ENCODE measurements at places on chromosomes 4 and X. TPM values are rescaled to one million over a fixed set of nuclear protein-coding genes. Genes with fewer than 3 reads are reported as not detected.

Gene GAGE12J
- not detected for total RNA-seq

Gene HMGB3
- 4.1 TPM for total RNA-seq

Gene ARHGAP6
- 5.7 TPM for total RNA-seq

GRCh38 chrX:100645106-100645505, 1.1 kb downstream of the SRPX2 start:
- no peak overlapping the region for H3K4me3 ChIP-seq
- DNase-seq = no peak
- H3K27ac ChIP-seq = peak overlapping the region; percentile 46
- no peaks in the 10 kb centered on the region for H3K36me3 ChIP-seq
- H3K27me3 ChIP-seq = no peaks in the 10 kb centered on the region

- peaks cover 7% of the 10 kb centered on the region for H3K4me1 ChIP-seq
- no peak overlapping the region for H3K27ac ChIP-seq
- H3K27me3 ChIP-seq = no peaks in the 10 kb centered on the region
- no peak overlapping the region for H3K4me3 ChIP-seq
Observed at GRCh38 chr4:8311101-8312068, 41.8 kb downstream of the HTRA3 start.

GRCh38 chr4:96983830-96984229, 1143.9 kb downstream of the PDHA2 start:
- DNase-seq = no peak
- no peaks in the 10 kb centered on the region for H3K27me3 ChIP-seq
- H3K27ac ChIP-seq = no peak overlapping the region
- no peaks in the 10 kb centered on the region for H3K4me1 ChIP-seq

- no peak for DNase-seq
- H3K27ac ChIP-seq = no peak overlapping the region
- no peaks in the 10 kb centered on the region for H3K36me3 ChIP-seq
- no peak overlapping the region for H3K4me3 ChIP-seq
- H3K27me3 ChIP-seq = no peaks in the 10 kb centered on the region
Observed at GRCh38 chr4:93199492-93199891, 629.1 kb upstream of the ATOH1 start.

DNA sequence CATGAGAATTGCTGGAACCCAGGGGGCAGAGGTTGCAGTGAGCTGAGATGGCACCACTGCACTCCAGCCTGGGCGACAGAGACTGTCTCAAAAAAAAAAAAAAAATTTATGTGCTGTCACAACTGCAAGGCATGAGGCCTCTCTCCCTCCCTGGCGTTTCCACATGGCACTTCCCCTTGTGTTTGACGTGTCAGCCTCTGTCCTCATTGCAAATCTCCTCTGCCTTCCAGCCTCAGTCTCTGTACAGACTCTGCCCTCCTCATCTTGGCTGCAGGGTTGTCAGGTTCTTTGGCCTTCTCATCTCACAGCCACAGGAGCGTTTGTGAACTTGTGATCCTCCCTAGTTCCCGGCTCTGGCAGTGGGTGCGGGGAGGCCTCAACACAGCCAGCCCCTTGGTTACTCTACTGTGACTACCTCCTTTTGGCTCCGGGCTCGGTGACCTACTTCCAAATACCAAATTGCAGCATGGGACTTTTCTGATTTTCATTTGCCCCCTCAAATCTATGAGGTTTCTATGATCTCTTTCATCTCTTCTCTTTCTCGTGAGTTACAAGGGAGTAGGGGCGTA, 250.0 kb downstream of the CBR4 start:
- H3K36me3 ChIP-seq = no peaks in the 10 kb centered on the region
- no peak overlapping the region for H3K27ac ChIP-seq
- no peak for DNase-seq
- H3K27me3 ChIP-seq = no peaks in the 10 kb centered on the region

DNA sequence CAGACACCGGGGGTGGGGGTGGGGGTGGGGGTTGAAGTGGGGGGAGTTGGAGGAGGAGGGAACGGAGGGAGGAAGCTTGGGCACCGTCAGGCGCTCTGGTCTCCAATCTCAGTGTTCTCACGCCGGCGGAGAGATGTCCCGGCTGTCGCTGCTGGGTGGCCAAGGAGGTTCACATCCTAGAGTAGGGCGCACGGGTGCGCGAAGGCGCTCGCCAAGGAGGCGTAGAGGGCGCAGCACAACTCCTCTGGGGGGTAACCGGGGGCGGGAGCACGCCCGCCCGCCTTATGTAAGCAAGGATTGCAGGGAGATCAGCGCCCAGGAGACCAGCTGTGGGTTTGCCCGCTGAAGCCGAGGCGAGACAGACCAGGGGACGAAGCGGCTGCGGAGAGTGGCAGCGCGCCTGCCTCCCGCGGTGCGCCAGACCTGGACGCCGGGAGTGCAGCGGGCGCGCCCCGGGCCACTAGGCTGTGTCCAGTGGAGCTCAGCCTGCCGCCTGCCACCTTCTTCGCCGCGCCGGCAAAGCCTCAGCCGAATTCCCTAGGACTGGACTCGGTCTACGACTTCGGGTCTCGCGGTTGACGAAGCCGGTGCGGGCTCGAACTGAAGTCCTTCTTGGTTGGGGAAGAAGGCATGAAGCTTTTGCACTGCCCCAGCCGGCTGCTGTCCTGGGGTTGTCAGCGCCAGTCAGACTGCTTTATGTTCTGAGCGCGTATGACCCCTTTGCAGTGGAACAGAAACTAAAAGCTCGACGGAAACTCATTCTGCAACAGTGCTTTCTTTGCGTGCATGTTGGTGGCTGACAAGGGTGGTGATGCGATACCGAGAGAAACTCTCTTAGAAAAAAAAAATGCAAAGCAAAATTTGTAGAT, 707 bp upstream of the UNC5C start:
- peaks cover 5% of the 10 kb centered on the region for H3K4me1 ChIP-seq
- peaks cover 45% of the 10 kb centered on the region for H3K27me3 ChIP-seq
- H3K36me3 ChIP-seq = no peaks in the 10 kb centered on the region
- peak overlapping the region; percentile 74 for H3K27ac ChIP-seq
- DNase-seq = peak; percentile 25
- H3K4me3 ChIP-seq = peak overlapping the region; percentile 58

GRCh38 chrX:124098089-124098488, 136.6 kb downstream of the STAG2 start:
- no peaks in the 10 kb centered on the region for H3K4me1 ChIP-seq
- no peak overlapping the region for H3K4me3 ChIP-seq
- no peaks in the 10 kb centered on the region for H3K36me3 ChIP-seq
- no peaks in the 10 kb centered on the region for H3K27me3 ChIP-seq
- H3K27ac ChIP-seq = no peak overlapping the region
- DNase-seq = no peak
